ENCODE measurements at places on chromosomes 13 and 19.

DNA sequence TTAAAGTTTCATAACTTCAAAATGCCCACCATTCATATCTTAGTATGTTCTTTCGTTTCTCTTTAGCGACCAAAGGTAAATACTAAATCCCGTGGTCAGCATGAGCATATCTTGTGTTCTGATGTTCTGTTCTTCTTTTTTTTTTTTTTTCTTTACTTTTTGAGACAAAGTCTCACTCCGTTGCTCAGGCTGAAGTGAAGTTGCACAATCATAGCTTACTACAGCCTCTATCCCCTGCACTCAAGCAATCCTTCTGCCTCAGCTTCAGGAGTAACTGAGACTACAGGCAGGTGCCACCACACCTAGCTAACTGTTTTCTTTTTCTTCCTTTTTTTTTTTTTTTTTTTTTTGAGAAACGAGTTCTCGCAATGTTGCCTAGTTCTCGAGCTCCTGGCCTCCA lies 60.9 kb upstream of the ATP12A start:
- no peak for DNase-seq

DNA sequence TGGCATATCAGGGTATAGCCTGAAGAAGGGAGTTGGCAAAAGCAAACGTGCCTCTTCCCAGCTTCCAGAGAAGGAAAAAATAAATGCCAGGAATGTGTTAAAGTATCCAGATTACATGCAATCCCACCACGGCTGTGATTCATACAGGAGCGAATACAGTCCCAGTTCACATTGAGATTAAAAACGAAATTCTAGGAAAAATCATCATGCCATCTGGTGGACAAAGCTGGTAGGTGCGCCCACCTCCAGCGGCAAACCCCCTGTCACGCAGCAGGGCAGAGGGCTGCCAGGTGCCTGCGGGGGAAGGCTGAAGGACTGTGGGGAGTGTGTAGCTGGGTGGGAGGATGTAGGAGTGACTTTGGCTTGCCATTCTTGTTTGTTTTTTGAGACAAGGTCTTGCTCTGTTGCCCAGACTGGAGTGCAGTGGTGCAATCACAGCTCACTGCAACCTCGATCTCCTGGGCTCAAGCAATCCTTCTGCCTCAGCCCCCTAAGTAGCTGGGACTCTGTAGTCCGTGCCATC lies 6.4 kb upstream of the DMWD start:
- DNase-seq, result peak; percentile 91

GRCh38 chr13:71831716-71832115 lies 35.3 kb downstream of the DACH1 start:
- DNase-seq, result no peak

DNA sequence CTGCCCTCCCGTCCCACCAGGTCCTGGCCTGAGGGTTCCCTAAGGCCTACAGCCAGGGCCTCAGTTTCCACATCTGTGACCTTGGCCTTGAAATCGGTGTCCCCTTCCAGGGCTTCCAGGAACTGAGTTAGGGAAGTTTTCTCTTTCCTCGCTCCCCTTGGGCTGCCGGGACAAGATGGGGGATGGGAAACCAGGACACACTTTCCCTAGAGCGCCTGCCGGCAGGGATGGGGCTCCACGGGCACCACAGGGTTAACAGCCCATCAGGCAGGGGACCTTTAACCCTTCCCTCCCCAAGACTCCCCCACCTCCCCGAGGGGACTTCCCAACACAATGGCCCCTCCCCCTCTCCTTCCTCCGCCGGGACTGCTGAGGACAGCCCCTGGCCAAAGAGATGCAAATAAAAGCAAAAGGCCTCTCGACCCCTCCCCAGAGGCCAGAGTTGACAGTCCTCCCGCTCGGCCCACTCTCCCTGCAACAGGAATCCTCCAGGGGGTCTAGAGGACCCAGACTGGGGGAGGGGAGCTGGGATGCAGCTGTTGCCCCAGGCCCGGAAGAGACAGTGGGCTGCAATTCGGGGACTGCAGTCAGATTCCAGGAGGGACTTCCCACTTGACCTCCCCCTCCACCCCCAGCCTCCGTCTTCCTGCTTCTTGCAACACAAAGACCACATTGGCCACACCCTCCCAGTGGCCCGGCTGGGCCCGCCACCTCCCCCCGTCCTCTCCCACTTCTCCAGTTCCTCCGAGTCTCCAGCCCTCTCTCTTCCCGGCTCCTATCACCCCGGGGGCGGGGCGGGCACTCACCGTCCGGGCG lies 3.4 kb downstream of the BBC3 start:
- peak; percentile 69 for DNase-seq

- no peak for DNase-seq
These were observed 24.1 kb downstream of the ADGRE1 start for GRCh38 chr19:6911523-6911922.

DNA sequence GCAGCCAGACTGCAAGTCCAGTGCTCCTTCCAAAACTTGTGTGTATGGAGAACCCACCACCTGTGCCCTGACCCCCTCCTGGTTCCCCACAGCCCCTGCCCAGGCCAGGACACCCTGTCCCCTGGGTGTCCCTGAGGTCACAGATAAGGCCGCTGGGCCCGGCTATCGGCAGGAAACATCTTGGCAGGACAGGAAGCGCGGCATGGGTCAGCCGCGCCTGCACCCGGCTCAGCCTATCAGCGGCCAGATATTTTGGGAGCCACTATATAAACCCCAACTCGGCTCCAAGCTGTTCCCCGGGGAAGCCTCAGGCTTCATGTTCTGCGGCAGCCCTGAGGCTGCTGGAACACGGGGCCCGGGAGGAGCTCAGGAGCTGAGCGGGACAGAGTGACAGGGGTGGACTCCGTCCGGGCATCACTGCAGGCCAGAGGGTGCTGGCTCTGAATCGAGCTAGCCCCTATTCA lies 60.8 kb downstream of the AP1M1 start:
- no peak for DNase-seq

DNA sequence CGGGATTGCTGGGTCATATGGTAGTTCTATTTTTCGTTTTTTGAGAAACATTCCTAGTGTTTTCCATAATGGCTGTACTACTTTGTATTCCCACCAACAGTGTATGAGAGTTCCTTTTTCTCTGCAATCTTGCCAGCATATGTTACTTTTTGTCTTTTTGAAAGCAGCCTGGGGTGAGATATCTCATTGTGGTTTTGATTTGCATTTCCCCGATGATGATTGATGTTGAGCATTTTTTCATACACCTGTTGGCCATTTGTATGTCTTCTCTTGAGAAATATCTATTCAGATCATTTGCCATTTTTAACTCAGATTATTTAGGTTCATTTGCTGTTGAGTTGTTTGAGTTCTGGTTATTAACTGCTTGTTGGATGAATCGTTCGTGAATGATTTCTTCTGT lies 18.5 kb upstream of the ATP12A start:
- peak; percentile 39 for DNase-seq

GRCh38 chr19:44653977-44654774 lies 10.5 kb downstream of the PVR start:
- DNase-seq, result peak; percentile 93

- DNase-seq, result no peak
These were observed 221.5 kb downstream of the LHFPL6 start for GRCh38 chr13:39381456-39381855.

- no peak for DNase-seq
These were observed 26.9 kb downstream of the SIPA1L3 start for GRCh38 chr19:37933937-37934358.

GRCh38 chr13:46617229-46617721 lies 64.3 kb downstream of the LRCH1 start:
- no peak for DNase-seq

GRCh38 chr13:106464076-106464475 lies 71.4 kb downstream of the EFNB2 start:
- DNase-seq, result no peak

- DNase-seq, result no peak
These were observed 17.6 kb downstream of the ZNF791 start for GRCh38 chr19:12628040-12629022.

DNA sequence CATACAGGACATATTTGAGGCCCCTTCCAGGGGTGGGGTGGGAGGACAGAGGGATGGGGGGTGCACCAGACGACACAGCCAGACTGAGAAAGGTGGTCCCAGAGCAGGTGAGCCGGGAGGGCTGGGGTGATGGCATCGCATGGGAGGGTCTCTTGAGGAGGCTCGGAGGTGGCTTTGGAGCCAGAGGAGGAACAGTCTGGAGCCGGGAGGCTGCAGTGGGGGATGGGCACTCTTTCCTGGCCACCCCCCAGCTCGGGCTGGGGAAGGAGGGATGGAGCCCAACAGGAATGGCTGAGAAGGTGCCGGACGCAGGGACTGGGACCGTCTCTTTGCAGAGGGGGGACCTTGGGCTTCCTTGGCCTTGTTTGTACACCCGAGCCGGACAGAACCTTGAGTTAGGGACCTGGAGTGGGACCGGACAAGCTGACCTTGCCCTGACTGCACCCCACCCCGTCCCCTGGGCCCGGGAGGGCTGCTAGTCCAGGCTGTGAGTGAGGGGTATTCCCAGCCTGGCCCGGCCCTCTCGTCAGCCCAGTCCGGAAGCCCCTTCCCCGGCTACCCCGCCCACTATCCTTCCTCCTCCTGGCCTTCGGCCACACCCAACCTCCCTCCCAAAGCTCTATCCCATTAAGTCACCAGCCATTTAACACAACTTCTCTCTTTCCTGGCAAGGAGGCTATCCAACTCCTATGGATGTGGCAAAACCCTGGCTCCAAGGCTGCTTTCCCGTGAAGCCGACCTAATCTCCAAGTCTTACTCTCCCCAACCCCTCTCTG lies 816 bp upstream of the TBXA2R start:
- DNase-seq, result no peak

- DNase-seq, result no peak
These were observed 5.3 kb downstream of the SMIM7 start for GRCh38 chr19:16654627-16655026.

- no peak for DNase-seq
These were observed 1.6 kb downstream of the MISP3 start for GRCh38 chr19:14073925-14074838.

All from NAMALWA (cell line).